ENCODE measurements at places on chromosomes 1 and 21. TPM values are rescaled to one million over a fixed set of nuclear protein-coding genes. Genes with fewer than 3 reads are reported as not detected.

DNA sequence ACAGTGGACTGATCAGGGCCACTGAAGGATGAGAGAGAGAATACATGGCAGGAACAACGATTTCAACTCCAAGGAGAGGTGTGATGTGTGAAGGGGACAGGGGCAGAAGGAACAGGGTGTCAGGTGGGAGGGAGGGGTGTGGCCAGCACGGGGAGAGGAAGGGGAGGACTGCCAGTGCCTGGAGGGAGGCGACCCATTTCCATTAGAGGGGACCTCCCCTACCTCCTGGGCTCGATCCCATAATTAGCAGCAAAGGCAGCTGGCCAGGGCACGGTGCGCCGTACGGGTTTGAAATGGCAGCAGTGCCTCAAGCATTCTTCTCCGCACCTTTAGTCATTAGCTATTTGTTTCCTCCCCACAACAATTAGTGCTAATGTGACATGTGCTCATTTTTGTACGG is 22.7 kb downstream of the CRYAA start:
- peak; percentile 53 for DNase-seq

- DNase-seq = no peak
Observed at GRCh38 chr1:66298464-66298863, 235.5 kb upstream of the SGIP1 start.

- no peak for DNase-seq
Observed at GRCh38 chr1:152801333-152801732, 4.8 kb downstream of the LCE1D start.

DNA sequence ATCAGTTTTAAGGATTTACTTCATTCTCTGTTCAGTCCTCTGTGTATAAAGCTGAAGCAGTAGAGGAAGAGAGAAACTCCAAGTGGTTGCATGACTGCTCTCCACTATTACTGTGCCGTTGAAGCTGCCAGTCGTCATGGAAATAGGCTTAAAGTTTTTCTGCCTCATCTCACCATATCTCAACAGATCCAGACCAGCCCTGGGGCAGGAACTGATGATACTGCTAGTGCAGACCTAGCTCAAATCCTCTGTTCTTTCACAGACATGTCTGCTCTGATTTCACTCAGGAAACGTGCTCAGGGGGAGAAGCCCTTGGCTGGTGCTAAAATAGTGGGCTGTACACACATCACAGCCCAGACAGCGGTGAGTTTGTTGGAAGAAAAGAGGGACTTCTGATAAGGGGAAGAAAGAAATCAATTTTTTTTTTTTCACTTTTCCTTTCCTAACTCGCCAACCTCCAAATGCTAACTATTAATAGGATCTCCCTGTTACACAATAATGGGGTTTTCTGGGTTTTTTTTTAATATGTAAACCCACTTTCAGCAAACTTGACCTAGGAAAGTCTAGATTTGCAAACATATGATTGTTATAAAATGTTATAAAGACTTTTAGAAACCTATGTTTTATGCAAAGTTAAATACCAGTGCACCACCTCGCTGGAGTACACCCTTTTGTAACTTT is 22.2 kb upstream of the STRIP1 start:
- no peak for DNase-seq

The TFF2 gene
- not detected for total RNA-seq

DNA sequence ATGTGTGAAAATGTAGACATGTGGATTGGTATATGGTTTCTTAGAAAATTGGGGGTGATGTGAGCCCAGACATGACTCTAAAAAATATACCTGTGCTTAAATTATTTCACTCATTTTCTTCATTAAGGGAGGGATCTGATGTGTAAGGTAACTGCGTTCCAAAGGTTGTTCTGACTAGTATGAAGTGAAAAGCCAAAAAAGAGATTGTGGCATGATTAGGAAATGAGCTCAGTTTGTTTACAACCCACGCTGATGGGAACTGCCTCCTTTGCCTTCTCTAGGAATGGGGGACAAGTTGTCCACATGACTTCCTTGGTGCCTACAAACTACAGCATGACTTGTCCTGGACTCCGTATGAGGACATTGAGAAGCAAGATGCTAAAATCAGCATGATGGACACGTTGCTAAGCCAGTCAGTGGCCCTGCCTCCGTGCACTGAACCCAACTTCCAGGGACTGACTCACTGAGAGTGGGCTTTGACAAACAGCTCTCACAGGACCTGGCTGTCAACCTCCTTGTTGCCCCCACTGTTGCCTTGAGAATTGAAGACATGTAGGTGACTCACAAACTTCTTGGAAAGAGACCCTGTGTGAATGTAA is 8.0 kb downstream of the C1orf50 start:
- DNase-seq = no peak

- peak; percentile 89 for DNase-seq
Observed at GRCh38 chr1:214550857-214551435, 456 bp downstream of the PTPN14 start.

- DNase-seq = no peak
Observed at GRCh38 chr1:26550946-26551345, 21.4 kb downstream of the RPS6KA1 start.

DNA sequence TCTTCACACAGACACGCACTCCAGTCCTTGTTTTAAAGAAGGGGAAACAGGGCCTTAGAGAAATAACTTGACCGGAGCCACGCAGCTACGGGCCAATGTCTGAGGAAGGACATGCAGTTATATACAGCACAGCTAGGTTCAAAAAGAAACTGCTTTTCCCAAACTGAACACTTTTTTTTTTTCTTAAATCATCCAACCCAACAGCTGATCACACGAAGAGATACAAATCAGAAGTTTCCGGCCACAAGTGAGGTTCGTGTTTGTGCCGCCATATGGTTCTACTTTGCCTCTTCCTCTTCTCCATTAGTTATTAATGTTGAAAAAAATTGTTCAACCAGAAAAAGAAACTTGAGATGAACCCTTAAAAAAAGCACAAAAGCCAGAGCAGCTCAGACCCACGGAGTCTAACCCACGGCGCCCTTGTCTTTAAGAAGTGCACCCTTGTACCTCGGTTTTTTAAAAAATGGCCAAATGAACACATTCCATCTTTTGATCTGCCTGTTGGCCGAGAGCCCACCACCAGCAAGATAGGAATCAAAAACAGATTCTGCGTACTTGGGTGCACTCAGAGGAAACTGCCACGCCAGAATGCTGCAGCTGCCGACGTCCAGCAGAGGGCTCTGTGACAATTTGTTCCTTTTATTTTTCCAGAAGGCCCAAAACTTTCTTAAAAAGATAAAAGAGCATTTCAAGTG is 78.9 kb downstream of the SLC66A1 start:
- DNase-seq = peak; percentile 41
